D721Med (cell line): ENCODE measurements at places on chromosomes 12 and 14.
A peak's percentile ranks its signal among the peaks of the same experiment; 100 is the strongest.

DNA sequence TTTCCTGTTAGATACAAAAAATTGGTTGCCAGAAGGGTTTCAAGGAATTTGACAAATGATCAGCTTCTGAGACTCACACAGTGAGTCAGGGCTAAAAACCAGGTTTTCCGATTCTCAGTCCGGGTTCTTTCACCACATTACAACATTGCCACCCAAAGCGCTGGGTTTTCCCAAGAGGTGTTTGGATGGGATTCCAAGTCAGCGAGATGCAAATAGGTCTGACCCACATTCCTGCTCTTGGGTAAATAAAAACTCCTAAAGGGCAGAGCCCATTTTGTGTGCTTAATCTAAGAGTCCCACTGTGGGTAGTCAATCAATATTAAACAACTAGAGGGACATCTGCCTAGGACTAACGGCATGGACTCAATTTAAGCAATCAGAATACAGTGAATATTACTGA, 5.4 kb upstream of the RIC8B start:
- DNase-seq, result no peak

DNA sequence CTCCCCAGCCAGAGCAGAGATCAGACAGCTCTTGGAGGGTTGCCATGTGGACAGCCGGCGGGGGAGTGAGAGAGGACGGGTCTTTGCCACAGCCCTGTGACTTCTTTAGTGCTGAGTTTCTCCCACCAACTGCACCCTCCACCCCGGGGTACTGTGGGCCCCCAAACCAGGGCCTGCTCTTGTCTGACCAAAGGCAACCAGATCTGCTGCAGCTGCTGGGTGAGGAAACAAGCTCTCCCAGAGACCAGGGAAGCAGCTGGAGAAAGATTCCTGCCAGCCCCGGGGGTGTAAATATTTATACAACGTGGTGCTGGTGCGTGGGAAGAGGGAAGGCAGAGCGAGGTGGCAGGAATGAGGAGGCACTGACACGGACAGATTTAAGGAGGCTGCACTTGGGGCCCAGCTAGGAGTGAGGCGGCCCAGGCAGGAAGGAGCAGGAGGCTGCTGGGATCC, 14.3 kb upstream of the ZFP36L1 start:
- DNase-seq, result no peak

- no peak for DNase-seq
Observed at GRCh38 chr14:74616507-74616906, 4.5 kb upstream of the LTBP2 start.

- DNase-seq, result no peak
Observed at GRCh38 chr14:89015016-89015415, 190.6 kb downstream of the TTC8 start.

GRCh38 chr14:25350802-25351201, 300.9 kb upstream of the STXBP6 start:
- no peak for DNase-seq

- DNase-seq, result no peak
Observed at GRCh38 chr12:47286676-47287075, 206.9 kb upstream of the AMIGO2 start.

DNA sequence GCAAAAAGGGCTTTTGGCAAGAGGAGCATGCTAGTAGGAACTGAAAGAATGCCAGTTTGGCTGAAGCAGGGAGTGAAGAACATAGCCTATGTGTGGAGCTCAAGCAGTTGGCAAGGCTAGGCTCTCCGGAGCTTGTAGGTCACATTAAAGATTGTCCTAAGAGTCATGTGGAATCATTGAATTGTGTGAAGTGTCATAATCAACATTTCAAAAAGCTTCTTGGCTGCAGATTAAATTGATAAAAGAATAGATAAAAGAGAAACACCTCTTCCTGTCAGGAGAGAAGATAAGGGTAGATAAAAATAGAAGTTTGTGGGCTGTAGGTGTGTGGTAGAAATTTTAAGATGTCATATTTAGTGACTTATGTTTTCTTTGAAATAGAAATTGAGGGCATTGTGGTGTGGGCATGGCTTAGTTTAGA, 36.1 kb downstream of the CPSF6 start:
- DNase-seq, result no peak

DNA sequence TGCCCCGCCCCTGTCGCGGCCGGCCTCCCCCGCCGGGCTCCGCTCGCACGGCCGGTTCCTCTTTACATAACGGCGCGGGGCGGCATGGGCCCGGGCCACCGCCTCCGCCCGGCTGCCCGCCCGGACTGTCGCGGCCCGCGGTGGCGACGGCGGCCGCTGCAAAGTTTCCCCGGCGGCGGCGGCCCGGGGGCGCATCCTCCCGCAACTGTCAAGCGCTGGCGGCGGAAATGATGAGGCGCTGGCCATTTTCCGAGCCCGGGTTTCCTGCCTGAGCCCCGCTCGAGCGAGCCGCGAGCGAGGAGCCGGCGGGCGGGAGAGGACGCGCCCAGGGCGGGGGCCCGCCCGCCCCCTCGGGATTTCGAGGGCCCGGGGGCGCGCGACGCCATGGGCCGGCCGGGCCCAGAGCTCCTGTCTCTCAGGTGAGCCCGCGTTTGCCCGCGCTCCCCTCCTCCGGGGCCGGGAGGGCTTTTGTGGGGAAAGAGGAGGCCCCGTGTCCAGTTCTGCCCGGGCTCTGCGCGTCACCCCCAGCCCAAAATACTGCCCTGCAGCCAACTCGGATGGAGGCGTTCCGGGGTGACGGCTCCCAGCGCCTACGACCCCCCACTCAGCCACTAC, at the start of gene SH2B3:
Gene SH2B3 (plus strand): TSS at position 65 of the 615 bp plus-strand sequence. CDS start 12,223 bp downstream, outside the sequence.
- no peak for DNase-seq

DNA sequence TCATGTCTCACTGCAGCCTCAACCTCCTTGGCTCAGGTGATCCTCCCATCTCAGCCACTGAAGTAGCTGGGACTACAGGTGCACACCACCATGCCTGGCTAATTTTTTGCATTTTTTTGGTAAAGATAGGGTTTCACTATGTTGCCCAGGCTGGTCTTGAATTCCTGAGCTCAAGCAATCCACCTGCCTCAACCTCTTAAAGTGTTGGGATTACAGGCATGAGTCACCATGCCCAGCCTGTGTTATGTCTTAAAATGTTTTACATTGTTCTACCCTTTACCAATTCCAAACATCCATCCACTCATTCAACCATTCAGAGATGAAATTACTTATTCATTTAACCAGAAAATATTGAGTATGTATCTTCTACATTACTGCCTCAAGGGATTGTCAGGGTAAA, 111.6 kb upstream of the BTG1 start:
- DNase-seq, result no peak

- no peak for DNase-seq
Observed at GRCh38 chr12:64670019-64670418, 59.7 kb downstream of the RASSF3 start.

GRCh38 chr14:104105822-104106470, 20.4 kb downstream of the ASPG start:
- DNase-seq, result no peak

- no peak for DNase-seq
Observed at GRCh38 chr14:24910408-24910986, 139.4 kb downstream of the STXBP6 start.

DNA sequence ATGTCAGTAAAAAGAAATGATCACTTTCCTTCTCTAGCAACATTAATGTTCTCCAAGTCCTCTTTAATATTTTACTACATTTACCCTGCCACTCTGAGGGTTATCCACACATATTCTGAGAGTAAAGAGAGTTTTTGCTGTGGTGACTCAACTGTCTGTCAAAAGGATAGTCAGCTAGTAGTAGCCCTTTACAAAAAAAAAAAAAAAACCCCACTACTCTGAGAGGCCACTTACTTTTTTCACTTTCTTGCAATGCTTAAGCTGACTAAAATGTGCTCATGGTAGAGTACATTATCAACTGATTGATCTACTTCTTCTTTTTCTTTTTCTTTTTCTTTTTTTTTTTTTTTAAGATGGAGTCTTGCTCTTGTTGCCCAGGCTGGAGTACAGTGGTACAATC, 27.6 kb upstream of the PPM1A start:
- DNase-seq, result no peak

- peak; percentile 96 for DNase-seq
Observed at GRCh38 chr12:109597795-109598427, 24.3 kb downstream of the MVK start.

GRCh38 chr12:50711121-50711520, 52.8 kb upstream of the ATF1 start:
- DNase-seq, result no peak

GRCh38 chr14:94320243-94320642, 2.9 kb downstream of the SERPINA6 start:
- no peak for DNase-seq

DNA sequence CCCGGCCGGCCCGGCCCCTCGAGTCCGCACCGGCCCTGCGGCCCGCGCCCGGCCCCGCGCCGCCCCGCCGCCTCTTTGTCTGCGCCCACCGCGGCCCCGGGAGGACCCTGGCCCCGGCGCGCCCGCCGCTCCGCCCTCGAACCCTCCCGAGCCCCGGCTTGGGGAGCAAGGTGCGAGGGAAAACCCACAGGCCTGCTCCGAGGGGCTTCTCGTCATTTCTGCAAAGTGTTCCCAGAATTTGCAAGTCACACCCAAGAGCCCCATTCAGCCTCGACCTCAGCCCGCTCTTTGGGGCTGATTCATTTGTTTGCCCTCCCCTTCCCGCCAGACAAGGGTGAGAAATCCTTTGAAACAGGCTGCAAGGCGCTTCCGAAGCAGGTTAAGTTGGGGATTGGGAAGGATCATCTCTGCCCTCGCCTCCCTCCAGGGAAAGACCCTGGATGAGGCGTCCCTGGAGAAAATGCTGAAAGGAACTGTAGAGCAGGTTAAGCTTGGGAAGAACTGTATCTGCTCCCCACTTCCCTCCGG, 325 bp upstream of the CLIP1 start:
- DNase-seq, result no peak

DNA sequence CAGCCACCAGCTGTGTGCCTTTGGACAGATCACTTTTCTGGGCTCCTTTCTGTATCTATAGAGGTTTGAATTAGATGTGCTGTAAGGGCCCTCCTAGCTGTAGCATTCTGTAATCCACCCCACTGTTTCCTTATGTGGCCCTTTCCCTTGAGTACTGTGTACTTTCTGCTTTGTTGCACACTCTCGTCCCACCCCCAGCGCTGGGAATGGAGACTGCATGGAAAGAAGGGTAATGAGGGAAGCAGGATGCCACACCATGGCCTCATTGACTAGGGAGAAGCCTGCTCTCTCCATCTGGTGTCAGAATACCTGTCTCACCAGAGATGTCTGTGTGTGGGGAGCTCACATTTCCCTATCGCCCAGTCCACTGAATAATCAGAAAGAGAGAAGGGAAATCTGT, 13.6 kb upstream of the GALNT16 start:
- DNase-seq, result no peak

DNA sequence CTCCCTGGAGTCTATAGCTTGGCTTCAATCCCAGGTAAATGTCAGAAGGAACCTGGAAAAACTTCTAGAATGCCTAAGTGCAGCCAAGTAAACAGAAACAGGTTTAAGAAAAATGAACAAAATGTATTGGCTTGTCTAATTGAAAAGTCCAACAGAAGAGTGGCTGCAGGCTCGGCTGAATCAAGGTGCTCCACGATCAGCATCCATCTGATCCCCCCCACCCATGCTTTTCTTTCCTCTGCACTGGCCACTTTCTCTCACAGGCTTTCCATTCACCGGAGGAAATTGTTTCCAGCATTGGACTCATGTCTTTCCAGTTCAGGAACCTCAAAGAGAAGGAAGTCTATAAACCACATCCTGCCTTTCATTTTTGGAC, 42.0 kb upstream of the C14orf180 start:
- no peak for DNase-seq

- no peak for DNase-seq
Observed at GRCh38 chr12:28883406-28883997, 265.6 kb upstream of the FAR2 start.

DNA sequence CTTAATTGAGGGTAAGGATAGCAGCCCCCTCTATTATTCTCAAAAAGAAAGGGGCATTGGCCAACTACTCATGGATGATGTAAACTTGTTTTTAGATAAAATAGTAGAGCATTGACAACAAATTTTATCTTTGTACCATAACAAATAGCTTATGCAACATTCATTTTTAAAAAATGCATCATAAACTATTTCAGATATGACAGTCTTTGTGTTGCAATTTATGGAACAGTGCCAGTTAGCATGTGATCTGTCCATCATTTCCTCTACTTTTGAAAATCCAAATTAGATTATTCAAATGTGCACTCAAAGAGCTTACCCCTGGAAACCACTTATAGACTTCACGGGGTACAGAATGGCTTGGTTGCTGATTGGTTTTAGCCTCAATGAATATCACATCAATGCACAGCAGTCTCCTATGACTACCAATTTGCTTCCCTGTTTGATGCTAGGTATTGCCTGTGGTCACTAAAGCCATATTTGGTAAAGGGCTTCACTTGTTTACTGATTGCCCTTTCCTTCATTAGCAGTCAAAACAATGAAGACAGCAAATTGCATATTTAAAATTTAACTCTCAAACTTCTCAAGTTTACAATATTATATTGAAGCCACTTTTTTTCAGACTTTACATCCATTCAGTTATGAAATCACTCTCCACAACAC, 274.9 kb upstream of the MGAT4C start:
- no peak for DNase-seq

GRCh38 chr12:54561164-54561563, 11.8 kb downstream of the PDE1B start:
- DNase-seq, result no peak

DNA sequence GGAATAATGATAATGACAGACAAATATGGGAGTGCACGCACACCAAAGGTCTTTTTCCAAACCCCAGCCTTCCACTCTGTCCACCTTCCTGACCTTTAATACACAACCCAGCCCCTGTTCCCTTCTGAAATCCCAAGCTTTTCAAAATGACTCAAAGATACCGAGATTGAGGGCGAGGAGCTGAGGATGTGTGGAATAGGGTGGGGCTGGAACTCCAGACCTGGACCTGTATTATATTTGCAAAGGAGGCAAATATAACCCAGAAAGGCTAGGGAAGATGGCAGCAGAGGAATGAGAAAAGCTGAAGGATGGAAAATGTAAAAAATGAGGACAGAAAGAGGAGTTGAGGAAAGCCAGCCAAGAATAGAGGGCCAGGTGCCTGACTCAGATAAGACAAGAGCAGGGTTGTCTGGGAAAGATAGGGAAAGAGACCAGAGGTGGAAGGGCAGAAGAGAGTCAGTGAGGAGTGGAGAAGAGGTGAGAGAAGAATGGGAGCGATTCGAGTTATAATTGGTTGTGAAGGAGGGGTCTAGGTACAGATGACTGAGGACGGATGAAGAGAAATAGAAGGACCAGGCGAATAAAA, 1.0 kb upstream of the PTMS start:
- DNase-seq, result peak; percentile 1

DNA sequence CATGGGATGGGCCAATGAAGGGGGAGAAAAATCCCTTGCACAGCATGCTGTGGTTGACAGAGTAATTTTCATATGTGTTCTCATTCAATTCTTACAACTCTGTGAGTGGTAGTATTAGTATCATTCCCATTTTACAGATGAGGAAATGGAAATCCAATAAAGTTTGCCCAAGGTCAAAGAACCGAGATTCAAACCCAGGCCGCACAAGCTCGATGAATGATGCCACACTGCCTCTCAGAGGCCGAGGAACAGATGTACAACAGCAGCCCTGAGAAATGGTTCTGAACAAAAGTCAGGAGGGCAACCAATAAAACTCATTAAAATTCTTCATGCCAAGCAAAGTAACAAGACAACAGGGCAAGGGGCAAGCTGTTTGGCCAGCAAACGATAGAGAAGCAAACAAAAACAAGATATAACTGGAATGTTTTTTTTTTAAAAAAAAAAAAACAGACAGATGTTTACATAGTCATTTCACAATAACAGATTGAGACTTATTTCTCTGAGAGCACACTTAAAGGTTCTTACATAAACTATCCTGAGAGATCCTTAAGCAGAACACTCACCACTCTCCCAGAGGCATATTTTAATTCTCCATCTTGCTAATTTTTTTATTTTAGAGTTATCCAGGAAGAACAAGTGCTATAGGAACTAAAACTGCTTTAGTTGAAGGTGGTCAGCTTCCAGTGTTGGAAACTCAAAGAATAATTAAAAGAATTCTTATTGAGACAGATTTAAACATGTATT, 85.8 kb downstream of the EXOC5 start:
- peak; percentile 31 for DNase-seq
